ENCODE measurements at places on chromosomes 13 and 19.

GRCh38 chr13:87676254-87677042, 5.3 kb downstream of the SLITRK5 start:
- no peak for DNase-seq

- DNase-seq, result no peak
These were observed 16.3 kb downstream of the ELAVL1 start for GRCh38 chr19:7989071-7989575.

GRCh38 chr19:13078381-13078780, 24.3 kb downstream of the LYL1 start:
- no peak for DNase-seq

DNA sequence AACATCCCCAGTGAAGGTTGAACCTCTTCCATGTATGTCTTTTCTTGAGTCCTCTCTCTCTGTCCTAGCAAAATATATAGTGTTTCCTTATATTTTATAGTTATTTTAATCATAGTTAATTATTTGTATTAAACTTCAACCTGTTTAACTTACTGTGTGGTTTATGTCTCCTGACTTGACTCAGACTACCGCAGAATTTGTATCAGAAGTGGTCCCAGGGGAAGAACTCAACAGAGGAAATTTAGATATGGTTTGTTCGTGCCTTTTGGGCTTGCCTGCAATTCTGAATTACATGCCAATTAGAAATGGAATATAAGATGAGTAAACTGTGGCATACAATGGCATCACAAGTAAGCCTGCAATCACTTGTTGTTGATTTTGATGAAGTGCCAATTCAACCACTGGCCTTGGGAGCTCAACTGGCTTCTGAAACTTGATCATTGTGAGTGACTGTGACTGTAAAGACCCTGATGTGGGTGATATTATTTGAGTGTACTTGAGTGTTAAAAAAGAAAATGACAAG, 1459.5 kb upstream of the PCDH20 start:
- no peak for DNase-seq

DNA sequence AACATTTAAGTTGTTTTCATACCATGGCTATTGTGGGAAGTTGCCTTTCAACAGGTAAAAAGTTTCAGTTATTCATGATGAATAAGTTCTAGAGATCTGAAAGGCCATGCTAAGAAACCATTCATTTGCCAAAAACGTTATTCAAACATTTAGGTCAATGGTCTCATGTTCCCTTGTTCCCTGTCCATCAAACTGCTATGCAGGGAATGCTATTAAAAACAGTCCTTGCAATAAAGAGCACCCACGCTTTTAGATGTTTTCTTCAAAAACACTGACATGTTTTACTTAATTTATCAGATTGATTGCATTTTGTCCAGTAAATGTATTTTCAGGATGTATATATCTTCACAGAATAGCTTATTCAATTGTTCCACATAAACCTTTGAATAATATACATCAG, 573.2 kb upstream of the PCDH20 start:
- DNase-seq, result no peak

DNA sequence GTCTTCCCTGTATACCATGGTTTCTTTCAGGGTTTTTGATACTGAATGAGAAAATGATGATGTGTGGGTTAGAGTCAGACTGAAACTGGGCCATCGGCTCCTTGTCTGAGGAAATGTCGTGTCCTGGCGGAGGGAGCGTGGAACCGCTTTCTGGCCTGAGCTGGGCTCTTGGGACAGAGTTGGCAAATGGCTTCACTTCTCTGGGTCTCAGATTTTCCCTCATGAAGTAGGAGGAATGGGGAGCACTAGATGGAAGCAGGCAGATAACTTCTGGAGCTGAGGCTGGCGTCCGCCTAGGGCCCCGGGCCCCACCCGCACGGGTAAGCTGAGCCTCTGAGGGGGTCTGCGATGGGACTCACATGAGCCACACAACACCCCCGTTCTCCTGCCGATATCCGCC, 133.3 kb upstream of the WASF3 start:
- DNase-seq, result no peak

- no peak for DNase-seq
These were observed 507.9 kb downstream of the UQCRFS1 start for GRCh38 chr19:28705008-28705407.

DNA sequence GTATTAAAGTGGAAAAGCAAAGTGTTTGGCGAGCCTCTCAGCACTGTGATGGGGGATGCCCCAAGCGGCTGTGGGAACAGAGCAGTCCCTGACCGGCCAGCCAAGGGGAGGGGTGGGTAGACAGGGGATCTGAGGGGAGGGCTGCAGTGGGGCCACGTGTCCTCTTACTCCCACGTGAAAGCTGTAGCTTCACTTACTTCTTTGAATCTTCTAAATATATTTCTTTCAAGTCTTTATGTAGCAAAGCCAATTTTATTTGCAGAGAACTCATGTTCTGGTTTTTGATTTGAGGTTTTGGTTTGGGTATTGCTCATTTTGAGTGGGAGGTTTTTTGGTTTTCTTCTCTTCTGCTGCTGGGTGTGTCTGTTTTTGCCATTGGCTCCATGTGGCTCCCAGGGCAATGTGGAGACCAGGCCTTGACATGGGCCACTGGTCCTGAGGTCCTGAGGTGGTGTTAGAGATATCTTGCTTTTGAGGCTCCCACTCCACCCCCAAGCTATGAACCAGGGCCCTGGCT, 17.7 kb upstream of the OVOL3 start:
- no peak for DNase-seq

- no peak for DNase-seq
These were observed 26.2 kb upstream of the LRCH1 start for GRCh38 chr13:46526740-46527139.

GRCh38 chr19:633786-634639, 676 bp upstream of the POLRMT start:
- DNase-seq, result no peak

DNA sequence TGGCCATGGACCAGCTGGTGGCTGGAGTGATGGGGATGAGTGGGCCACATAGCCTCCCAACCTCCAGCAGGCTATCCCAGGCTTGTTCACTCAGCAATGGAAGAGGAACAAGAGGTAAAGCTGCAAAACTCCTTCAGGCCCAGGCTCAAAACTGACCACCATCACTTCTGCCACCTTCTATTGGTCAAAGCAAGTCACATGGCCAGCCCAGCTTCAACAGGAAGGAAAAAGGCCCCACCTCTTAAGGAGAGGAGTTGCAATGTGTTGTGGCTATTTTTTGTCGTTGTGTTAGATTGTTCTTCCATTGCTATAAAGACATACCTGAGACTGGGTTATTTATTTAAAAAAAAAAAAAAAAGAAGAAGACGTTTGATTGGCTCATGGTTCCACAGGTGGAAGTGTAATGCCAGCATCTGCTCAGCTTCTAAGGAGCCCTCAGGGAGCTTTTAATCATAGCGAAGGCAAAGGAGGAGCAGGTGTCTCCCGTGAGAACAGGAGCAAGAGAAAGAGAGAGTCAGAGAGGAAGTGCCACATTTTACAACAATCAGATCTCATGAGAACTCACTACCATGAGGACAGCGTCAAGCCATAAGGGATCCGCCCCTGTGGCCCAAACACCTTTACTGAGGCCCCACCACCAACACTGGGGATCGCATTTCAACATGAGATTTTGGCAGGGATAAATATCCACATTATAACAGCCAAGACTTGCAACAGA, 5.4 kb downstream of the IGSF23 start:
- no peak for DNase-seq

GRCh38 chr13:59542303-59542702, 621.4 kb downstream of the DIAPH3 start:
- DNase-seq, result no peak

- peak; percentile 17 for DNase-seq
These were observed 5.3 kb downstream of the ABCA7 start for GRCh38 chr19:1045247-1045603.

- DNase-seq, result no peak
These were observed 39.2 kb downstream of the MTMR6 start for GRCh38 chr13:25248071-25248470.

DNA sequence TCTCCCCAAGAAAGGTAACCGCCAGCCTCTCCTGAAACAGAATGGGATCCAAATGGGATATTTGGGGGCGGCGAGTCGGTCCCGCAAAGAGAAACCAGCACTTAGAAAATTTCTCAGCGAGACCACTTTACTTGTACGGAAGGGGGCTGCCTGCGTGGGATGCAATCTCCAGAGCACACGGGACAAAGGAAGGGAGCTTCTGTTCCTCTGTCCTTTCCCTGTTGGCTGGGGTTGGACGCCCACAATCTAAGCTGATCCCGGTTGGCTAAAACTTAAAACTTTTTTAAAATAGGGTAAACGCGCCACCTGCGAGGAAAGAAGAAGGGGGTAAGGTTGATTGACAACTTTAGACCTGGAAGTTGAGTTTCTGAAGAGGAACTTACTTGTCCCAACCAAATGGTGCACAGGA, 826 bp upstream of the BSG start:
- DNase-seq, result peak; percentile 33

DNA sequence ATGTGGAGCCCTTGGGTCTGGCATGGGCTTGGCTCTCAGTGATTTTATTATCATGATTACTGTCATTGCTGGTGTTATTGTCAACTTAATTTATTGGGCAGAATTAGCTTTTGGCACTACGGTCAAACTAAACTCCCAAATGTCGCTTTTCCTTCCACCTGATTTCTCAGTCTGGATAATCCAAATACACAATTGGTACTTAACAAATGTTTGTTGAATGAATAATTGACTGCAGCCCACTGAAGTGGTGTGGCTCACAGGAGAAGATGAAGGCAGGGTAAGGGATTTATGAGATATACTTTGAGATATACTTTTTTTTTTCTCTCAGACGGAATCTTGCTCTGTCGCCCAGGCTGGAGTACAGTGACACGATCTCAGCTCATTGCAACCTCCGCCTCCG, 1.5 kb downstream of the COLGALT1 start:
- DNase-seq, result no peak

- peak; percentile 38 for DNase-seq
These were observed 1.2 kb downstream of the RABAC1 start for GRCh38 chr19:41957838-41958366.

GRCh38 chr13:113114511-113115362, 7.9 kb upstream of the F10 start:
- no peak for DNase-seq

DNA sequence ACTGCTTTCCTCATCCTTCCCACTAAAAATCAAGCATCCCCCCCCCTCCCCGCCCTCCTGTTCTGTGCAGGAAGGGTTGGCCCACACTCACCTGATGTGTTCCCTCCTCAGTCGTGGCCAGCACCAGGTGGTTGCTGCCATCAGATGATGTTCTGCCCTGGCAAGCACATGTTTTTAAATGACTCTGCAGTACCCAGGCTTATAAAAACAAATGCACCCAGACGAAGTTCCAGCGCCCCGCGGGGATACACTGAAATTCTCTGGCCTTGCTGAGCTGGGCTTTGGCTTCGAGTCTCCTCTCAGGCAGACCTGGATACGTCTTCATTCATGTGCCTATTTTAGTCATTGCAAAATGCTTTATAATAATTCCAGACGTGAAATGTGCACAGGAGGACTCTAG, 316.3 kb downstream of the DLEU7 start:
- no peak for DNase-seq

GRCh38 chr19:55324662-55325061, 479 bp downstream of the TMEM150B start:
- no peak for DNase-seq

- no peak for DNase-seq
These were observed 550.3 kb downstream of the GPC5 start for GRCh38 chr13:91948736-91949135.

GRCh38 chr13:50255639-50256038, 240.4 kb downstream of the KCNRG start:
- DNase-seq, result no peak

GRCh38 chr19:12953799-12954611, 3.0 kb downstream of the GADD45GIP1 start:
- no peak for DNase-seq

GRCh38 chr13:110813646-110814624, 100.4 kb downstream of the ING1 start:
- no peak for DNase-seq

GRCh38 chr13:51590971-51591627, 6.8 kb downstream of the WDFY2 start:
- DNase-seq, result no peak

GRCh38 chr13:112057736-112058518, 9.0 kb upstream of the SOX1 start:
- no peak for DNase-seq

DNA sequence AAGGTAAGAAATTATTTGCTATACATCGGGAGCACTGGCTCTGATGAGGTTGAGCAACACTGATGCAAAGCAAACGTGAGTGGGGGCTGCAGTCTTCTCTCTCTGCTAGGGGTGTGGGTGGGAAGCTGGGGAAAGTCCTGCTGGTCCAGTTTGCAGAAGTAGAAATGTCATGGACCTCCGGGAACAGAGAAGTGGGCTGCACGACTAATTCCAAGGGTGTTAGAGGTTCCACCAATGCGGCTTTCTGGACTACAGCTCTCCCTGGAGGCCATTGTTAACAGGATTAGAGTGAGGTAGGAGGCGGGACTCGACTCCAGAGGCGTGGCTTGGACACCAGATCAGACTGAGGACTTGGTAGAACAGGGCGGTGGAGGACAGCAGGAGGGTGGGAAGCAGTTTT, 5.7 kb upstream of the FBXO27 start:
- DNase-seq, result no peak

GRCh38 chr13:39099231-39099630, 61.0 kb downstream of the NHLRC3 start:
- no peak for DNase-seq

GRCh38 chr19:39405958-39406655, 540 bp upstream of the ZFP36 start:
- DNase-seq, result peak; percentile 64

Measured in GDM1 (cell line).